ENCODE measurements at places on chromosomes 12 and 14.

DNA sequence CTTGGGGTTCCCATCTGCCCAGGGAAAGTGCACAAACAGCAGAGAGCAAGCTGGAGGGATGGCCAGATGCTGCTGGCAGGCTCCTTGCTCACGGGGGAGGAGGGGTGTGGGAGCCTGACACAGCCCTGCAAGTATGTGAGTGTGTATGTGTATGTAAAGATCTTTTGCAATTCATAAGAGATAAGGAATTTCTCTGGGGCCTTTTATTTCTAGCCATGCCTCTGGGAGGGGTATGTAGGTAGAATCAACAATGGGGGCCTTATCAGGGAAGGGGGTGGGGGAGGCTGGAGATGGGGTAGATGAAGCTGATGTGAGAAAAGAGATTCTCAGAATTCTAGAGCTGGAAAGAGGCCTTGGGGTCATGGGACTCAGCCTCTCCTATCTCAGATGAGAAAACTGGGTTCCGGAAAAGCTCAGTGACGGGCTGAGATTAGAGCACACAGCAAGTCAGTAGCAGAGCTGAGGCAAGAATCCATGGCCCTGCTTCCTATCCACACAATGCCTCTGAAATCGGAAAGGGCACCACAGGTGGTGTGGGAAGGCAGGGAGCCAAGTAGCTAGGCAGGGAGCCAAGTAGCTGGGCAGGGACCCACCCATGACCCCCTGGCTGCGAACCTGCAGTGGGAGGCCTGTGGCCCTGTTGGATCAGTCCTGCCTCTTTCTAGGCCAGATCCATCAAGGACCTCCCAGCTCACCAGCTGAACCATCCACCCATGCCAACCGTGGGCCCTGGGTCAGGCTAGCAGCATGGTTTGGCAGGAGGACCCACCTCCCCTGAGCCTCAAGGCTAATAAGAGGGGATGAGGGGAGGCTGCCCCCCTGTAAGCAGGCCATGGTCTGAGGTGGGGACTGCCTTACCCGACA is 54.7 kb downstream of the PLEKHG3 start:
- no peak for DNase-seq

- DNase-seq, result no peak
Observed at GRCh38 chr12:39239490-39240486, 203.1 kb downstream of the KIF21A start.

DNA sequence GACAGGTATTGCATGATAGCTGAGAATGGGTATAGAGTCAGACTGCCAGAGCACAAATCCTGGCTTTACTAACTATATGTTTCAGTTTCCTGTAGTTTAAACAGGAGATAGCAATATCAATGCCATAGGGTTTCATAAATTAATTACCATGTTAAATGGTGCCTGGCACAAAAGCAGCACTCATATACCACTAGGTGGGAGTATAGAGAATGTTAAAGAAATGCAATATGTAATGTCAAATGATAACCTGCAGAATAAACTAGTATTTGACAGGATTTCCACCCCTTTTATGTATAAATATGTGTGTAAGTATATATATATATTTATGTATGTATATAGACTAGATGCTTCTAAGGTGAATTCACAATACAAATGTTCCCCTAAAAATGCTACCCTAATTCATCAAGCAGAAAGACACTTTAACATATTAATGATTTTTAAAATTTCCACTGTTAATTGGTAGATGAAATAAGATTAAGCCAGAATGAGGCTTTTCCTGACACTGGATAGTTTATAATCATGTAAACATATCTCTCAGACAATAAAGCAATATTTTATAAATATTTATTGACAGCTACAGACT is 8.6 kb downstream of the WDR89 start:
- no peak for DNase-seq

DNA sequence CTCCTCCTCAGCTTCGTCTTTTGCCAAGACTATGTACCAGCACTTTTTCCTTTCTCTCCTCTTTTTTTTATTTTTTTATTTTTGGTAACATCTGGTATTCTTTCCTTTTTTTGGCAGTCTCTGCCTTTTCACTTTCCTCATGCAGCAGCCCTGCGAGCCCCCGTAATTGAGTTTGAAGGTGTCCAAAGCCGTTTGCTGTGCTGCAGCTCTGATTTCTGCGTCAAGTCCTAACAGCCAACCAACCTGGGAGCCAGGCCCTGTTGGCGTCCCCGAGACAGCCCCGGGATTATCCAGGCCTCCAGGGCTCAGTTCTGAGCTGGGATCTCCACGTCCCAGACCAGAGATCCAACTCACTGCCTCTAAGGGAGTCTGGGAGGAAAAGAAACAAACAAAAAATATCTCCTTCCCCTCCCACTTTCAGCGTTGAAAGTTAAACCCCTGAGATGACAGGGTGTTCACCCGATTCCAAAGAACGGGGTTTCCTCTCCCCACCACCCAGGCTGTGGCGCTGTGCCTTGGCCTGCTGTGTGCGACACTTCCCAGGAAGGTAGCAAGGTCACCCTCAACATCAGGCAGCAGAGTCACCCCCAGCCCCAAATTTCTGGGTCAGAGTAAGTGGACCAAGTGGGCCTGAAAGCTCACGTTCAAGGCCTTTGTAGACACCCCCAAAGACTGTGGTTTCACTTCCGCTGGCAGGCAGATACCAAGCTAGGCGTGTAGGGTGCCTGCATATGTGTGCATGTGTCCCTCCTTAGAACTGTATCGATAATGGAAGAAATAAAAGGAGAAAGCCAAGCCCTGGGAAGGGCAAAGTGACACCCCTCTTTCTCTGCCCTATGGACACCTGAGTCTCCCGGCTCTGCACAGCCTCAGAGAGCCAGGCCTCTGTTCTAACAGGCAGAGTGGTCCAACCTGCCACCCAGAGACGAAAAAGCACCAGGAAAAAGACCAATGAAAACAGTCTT is 11.1 kb downstream of the BCL11B start:
- no peak for DNase-seq

GRCh38 chr14:76597387-76597786 is 163.9 kb upstream of the VASH1 start:
- DNase-seq, result no peak

- DNase-seq, result no peak
Observed at GRCh38 chr14:43677581-43677980, 829.5 kb downstream of the FSCB start.

DNA sequence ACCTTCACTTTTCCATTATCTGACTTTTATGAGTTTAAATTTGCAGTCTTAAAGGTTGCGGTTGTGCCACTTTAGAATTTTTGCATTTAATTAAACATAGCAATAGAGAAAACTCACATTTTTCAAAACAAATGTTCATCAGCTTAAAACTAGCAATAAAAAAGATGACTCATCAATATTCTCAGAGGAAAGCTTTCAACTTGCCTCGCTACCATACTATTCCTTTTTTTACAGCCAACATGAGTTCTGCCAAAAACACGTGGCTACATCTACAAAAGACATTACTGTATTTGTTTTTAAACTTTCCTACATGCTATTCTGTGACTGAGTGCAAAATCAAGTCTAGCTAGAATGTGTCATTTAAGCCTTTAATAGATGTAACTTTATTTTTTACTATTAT is 497.1 kb downstream of the RPS29 start:
- peak; percentile 16 for DNase-seq

GRCh38 chr12:39490500-39491282 is 47.8 kb upstream of the KIF21A start:
- no peak for DNase-seq

GRCh38 chr12:52644078-52644415 is 8.0 kb downstream of the KRT2 start:
- DNase-seq, result no peak

GRCh38 chr12:5305886-5306545 is 125.9 kb upstream of the NTF3 start:
- DNase-seq, result no peak

DNA sequence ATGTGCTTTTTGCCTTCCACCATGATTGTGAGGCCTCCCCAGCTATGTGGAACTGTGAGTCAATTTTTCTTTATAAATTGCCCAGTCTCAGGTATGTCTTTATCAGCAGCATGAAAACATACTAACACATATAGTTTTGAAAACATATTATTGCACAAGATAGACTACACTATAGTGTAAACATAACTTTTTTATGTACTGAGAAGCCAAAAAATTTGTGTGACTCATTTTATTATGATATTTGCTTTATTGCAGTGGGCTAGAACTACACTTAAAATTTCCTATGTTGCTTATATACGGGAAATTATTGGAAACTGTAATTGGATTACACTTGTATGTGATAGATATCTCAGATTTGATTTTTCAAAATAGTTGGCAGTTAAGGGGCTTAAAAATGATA is 885.5 kb upstream of the FBXO33 start:
- no peak for DNase-seq

GRCh38 chr12:124317400-124317799 is 22.5 kb downstream of the RFLNA start:
- no peak for DNase-seq

DNA sequence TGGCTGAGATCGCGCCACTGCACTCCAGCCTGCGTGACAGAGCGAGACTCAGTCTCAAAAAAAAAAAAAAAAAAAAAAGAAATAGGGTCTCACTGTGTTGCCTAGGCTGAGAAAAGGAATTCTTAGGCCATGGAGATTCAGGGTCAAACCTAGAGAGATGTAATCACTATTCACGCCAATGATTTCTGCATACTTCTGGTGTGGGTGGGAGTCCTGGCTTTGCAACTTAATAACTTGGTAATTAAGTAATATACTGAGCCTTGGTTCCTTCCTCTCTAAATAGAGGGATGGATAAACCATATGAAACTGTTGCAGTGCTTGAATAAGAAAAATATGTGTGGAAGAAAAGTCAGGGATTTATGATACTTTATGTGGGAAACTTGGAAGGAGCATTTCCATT is 2.7 kb downstream of the ZNF410 start:
- DNase-seq, result no peak

DNA sequence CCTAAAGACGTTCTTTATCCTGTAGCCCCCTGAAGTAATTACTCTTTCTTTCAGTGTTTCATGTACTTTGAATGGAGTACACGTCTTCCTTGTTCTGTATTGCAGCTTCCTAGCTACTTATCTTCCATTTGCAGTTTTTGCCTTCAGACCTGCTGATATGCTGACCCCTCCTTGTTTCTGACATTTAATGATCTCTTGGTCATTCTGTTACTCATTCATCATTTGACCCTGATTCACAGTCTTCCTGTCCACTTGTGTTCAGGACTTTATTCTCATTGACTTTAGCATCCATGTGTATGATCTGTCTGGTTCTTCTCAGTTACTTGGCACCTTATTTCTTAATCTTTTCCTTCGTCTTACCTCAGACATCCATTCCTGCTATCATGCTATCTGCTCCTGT is 22.2 kb downstream of the CPSF2 start:
- DNase-seq, result no peak

DNA sequence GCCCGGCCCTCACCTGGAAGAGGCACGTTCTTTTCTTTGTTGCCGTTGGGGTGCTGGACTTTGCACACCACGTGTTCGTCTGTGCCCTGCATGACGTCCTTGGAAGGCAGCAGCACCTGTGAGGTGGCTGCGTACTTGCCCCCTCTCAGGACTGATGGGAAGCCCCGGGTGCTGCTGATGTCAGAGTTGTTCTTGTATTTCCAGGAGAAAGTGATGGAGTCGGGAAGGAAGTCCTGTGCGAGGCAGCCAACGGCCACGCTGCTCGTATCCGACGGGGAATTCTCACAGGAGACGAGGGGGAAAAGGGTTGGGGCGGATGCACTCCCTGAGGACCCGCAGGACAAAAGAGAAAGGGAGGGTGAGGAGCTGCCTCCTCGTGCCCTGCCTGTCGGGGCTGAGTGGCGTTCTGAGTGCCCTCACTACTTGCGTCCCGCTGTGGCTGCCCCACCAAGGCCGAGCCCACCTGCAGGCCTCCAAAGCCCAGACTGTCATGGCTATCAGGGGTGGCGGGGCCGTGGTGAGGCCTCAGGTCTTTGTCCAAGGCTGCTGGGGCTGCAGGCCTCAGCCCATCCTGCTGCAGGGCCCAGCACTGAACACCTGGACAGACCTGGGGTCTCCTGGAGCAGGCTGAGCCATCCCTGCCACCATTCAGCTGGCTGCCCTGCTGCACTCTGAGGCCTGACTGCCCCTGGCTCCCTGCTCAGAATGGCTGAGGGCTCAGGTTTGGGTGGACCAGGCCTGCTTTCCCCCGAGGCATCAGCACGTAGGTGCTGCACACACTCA is 329.7 kb downstream of the TMEM121 start:
- no peak for DNase-seq

DNA sequence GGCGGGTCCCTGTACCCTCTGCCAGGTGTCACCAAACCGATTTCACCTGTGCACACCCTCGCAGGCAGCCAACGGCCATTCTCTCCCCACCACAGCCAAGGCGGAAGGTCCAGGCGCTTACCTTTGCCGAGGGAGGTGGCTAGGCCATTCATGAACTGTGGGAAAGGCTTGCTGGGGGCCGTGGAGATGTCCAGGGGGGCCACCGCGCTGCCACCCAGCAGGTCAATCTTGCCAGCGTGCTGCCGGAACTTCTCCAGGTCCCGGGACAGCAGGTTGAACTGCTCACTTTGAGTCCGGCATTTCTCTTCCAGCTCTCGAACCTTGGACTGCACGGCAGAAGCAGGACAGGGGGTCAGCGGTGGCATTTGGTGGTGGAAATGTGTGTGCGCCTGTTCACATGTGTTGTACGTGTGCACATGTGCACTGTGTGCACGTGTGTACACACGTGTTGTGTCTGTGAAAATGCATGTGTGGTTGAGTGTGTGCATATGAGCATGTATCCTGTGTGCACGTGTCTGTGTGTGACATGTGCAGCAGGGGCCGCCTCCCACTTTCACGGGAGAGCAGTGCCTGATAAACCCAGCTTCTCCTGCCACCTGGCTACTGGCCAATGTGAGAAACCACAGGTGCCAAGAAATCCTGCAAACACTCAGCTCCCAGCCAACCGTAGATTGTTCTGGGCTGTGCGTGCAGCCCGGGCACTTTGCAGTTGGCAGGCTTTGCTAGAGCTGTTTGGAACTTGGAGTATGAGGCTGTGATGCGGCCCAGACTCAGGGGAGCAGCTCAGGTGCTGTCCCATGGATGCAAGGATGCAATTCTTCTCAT is 118.9 kb downstream of the PIWIL1 start:
- DNase-seq, result no peak

- DNase-seq, result no peak
Observed at GRCh38 chr12:107026806-107027635, 40.1 kb upstream of the MTERF2 start.

DNA sequence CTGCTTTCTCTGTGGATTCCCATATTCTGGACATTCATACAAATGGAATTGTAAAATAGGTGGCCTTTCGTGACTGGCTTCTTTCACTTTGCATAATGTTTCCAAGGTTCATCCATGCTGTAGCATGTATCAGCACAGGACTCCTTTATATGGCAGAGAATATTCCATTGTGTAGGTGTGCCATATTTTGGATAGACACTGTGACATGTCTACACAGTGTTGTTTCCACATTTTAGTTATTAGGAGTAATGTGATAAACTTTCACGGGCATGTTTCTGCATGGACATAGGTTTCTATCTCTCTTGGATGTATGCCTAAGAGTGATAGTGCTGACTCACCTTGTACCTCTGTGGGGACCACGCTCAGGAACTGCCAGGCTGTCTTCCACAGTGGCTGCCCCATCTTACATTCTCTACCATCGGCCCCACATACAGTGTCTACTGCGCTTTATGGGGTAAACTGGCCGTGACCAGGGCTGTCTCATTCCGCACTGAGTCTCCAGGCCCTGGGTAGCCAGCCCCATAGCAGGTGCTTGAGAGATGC is 7.1 kb upstream of the KRT84 start:
- no peak for DNase-seq

GRCh38 chr12:43482311-43483085 is 69.5 kb downstream of the ADAMTS20 start:
- DNase-seq, result no peak
